HS-27A (cell line): ENCODE measurements at places on chromosomes 5 and 9.

GRCh38 chr5:174520420-174521396 is 203.7 kb upstream of the MSX2 start:
- no peak for DNase-seq

GRCh38 chr9:15552636-15553527 is at the start of gene CCDC171:
TSS of gene CCDC171 (plus strand) at chr9:15553043. CDS start at chr9:15564089, 11,046 bp downstream.
- DNase-seq, result peak; percentile 64

DNA sequence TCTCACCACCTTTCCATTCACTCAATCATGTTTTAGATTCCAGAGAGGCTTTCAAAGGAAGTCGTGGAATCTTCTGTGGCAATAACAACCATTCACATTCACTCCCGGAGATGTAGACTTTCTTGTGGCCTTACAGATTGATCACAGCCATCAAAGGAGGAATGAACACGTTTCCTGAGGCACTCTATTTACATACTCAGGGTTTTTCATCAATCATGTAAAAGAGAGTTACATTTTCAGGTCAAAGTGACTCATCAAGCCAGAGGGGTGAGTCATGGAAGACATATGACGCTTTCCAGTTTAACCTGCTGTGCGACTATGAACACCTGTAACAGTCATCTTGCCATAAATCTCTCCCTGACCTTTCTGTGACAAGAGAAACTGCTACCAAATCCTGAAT is 39.3 kb upstream of the RAD23B start:
- DNase-seq, result peak; percentile 39

DNA sequence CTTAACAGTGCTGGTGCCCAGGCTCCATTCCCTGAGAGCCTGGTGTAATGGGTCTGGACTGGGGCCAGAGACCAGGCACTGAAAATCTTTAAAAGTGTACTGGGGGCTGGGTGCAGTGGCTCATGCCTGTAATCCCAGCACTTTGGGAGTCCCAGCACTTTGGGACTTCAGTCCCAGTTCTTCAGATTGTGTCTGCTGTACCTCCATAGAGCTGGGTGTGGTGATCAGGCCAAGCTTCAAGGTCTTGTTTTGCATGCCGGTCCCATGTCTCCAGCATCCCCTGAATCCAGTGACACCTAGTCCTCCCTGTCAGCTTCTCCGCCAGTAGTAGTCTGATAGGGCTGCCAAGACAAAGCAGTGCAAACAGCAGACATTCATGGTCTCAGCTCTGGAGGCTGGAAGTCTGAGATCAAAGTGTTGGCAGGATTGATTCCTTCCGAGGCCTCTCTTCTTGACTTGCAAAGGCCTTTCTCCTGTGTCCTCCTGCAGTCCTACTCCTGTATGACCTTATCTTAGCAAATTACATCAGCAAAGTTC is 108.2 kb downstream of the SYK start:
- no peak for DNase-seq

- DNase-seq, result no peak
Measured at GRCh38 chr5:17891881-17892280, 257.6 kb downstream of the TAF11L14 start.
